Right kidney (tissue), 9 donors: ENCODE measurements at places on chromosomes 16 and 17.

DNA sequence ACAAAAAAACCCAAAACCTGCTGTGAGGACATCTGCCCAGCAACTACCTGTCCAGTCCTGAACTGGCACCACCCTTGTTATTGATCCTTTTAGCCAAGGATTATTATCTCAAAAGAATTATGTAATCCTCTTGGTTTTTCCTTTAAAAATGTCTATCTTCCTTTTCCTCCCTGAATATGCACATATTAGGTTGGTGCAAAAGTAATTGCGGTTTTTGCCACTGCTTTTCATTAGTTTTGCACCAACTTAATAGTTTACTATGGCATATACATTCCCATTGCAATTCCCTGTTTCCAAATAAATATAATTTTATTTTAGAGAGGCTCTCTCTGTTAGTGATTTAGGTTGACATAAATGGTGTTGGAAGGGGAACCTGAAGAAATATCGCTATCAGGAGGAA lies 51.3 kb downstream of the MPHOSPH6 start:
- no peak for DNase-seq

DNA sequence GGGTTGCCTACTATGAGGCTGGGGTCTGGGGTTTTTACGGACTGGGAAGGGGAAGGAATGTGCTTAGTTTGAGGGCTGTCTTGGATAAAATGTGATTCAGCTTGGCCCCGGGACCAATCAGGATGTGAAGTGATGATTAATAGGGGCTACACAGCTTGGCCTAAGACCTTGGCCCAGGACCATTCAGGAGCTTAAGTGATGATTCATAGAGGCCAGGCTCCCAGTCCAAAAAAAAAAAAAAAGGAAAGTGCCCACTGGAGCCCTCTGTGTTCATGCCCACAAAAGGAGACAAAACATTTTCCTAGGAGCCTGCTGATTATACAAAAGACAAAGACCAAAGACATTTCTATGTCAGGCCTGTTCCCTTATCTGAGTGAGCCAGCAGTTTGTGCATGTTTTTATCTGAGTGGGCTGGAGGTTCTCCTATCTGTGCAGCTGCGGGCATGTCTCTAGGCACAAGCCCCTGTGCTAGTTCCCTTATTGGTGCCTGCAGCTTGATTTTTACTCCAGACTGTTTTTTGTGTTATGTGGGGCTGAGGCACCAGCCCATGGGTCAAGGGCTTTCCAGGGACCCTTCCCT lies 898.2 kb upstream of the GOT2 start:
- no peak for DNase-seq

DNA sequence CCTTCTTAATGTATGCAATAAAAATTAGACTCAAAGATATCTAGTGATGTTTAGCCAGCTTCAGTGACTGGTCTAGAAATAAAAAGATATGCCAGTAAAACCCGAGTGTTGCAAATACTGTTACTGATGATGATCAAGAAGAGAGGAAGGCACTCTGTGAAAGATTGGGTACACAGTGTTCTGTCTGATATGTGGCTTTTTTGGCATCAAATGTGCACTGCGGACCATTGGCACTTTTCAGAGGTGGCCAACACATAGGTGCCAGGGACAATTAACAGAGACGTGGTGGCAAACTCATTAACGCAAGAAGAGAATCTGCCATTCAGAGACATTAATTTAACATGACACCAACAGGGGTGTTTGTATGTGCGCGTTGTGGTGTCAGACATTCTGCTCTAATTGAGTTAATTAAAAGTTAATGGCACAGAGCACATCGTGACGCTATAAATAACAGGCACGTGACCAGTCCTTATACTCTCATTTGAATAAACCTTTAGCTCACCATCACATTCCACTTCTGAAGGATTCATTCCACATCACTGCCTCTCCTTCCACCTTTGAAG lies 549.3 kb upstream of the HSBP1 start:
- no peak for DNase-seq

GRCh38 chr17:28712705-28713415 lies 1.2 kb upstream of the PROCA1 start:
- DNase-seq = no peak

DNA sequence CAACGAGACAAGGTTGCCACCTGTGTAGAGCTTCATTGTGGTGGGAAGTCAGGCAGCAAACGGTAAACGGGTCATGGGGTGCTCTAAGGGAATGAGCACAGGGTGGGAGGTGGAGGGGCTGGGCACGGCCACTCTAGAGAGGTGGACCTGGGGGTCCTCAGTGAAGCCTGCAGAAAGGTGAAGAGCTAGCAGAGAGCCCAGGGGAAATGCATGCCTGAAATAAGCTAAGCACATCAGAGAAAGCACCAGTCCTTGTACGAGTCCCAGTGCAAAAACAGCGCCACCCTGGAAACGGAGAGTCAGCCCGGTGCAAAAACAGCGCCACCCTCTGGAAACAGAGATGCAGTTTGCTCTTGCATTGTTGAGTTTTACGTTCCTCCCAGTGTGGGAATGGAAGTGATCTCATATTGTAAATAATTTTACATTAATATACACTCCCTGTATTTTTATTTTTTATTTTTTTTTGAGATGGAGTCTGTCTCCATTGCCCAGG lies 65.0 kb downstream of the TBC1D16 start:
- no peak for DNase-seq

- peak; percentile 52 for DNase-seq
These were observed 163.8 kb upstream of the TBX2 start for GRCh38 chr17:61235827-61236197.

- no peak for DNase-seq
These were observed 68.3 kb upstream of the BCAR1 start for GRCh38 chr16:75319513-75320411.

DNA sequence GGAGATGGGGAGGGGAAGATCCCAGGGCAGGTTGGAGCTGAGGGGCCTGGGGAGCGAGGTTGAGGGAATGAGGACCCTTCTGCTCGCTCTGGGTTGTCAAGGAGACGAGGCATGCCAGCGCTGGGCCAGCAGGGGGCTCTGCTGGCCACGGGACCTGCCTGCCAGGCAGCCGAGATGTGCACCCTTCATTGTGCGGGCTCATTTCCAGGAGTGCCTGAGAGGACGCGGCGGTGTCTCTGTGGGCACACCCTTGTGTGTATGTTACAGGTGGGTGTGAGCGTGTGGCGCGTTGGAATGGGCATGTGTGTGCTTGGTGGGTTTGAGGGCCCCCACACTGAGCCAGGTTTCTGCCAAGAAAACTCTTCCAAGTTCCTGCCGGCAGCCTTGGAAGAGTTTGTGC lies 15.9 kb downstream of the ARHGAP23 start:
- DNase-seq = peak; percentile 70

- DNase-seq = no peak
These were observed 2.0 kb downstream of the KLHL11 start for GRCh38 chr17:41863074-41863848.

DNA sequence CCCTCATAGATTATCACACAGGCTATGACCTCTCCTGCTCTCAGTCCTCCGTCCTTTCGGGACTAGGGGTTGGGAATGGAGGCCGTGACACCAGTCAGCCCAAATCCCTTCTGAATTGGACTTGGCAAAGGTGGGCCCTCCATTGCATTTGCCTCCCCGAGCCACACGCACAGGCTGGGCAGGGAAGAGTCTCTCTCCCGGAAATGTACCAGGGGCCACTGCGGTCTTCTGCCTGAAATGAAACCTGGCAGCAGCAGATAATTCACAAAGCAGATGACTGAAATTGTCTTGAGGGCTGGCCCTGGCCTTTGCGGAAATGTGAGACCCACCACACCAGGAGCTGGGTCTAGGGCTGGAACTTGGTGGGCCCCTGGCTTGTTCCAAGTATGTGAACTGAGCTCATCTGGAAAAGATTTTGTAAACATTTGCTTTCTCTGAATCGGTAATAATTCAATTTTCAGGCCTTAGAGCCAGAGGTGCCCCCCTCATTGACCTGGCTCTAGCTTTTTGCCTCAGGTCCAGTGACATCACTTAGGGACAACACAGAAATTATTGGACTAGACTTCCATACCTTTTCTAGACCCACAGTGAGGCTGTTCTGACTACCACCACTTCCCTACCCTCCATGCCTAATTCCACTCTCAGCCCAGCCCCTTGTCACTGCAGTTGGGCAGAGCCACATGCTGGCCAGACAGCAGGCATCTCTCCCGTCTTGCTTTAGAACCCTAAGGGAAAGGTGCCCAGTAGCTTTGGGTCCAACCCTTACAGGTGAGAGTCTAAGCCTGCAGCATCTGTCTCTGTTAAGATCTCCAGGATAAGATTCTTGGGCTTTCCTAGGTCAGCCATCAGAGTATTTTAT lies 75.2 kb downstream of the CCDC182 start:
- DNase-seq = no peak

- DNase-seq = no peak
These were observed 9.4 kb upstream of the GNA13 start for GRCh38 chr17:65065906-65066305.

- no peak for DNase-seq
These were observed 11.9 kb downstream of the DNAAF8 start for GRCh38 chr16:4746215-4746614.

DNA sequence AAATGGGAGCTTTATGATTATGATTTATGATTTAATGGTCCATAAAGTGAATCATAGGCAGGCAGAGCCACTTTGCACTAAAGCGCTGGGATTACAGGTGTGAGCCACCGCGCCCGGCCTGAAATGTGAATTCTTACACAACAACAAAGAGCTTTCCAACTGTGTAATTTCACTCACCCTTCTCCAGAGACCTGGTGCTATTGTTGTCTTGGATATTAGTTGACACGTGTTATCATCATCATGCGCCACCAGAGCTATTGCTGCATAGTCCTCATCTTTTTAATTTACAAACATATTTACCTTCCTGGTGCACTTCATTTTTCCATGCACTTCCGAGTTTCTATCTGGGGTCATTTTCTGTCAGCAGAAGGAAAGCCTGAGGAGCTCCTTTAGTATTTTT lies 4.8 kb upstream of the UTS2R start:
- no peak for DNase-seq

DNA sequence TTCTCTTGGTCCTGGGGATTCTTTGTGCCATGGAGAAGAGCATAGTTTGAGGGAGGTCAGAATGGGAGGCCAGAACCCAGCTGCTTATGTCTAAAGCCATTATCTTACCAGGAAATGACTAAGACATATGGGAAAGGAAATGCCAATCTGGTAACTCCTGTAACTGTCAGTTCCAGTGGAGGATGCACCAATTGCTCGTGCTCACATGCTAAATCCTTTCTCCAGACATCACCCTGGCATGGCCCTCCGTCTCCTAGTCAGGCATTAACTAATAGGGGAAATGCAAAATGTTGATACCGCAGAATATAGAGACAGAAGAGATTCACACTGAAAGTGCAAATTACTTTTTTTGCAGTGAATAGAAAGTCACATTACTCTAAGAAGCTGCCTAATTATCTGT lies 255.6 kb upstream of the HSBP1 start:
- DNase-seq = no peak

GRCh38 chr17:42312285-42313130 lies 24.2 kb downstream of the STAT5A start:
- DNase-seq = peak; percentile 83

DNA sequence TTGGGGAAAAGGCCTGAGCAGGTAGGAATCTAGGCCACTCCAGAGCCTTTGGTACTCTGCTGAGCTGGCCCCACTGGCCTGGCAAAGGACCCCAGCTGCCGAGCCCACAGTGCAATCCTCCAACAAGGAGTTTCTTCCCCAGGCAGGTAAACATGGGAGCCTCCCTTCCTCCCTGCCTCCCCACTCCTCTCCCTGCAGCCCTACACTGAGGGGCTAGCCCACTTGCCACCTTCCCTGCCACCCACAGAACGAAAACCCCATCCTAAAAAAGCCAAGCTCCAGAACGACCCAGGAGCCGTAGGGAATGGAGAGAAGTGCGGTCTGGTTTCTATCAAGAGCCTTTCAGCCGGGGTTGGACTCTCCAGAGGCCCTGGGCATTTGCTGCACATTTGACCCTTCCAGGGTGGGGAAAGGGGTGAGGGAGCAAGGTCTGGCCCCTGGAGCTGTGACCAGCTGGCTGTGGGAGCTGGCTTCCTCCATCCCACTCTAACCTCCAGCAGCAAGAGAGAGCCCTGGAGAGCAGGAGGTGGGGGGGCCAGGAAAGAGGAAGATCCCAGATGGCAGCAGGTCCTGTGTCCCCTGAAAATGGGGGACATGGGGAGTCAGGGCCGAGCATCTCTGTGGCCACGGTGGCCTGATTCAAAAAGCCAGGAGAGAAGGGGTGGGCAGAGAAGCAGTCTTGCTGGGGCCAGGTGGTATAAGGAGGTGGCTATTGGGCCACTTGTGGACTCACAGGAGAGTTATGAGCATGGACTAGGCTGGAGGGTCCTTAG lies 1.3 kb downstream of the HID1 start:
- DNase-seq = no peak

- DNase-seq = no peak
These were observed 27.5 kb upstream of the KRT17 start for GRCh38 chr17:41651625-41652460.

- no peak for DNase-seq
These were observed 74.4 kb downstream of the CCT6B start for GRCh38 chr17:34886831-34887230.

GRCh38 chr17:40014375-40014980 lies 762 bp upstream of the CSF3 start:
- DNase-seq = peak; percentile 14

GRCh38 chr16:29898135-29898803 lies 1.1 kb downstream of the SEZ6L2 start:
- DNase-seq = peak; percentile 24

GRCh38 chr17:47862621-47863440 lies 11.9 kb upstream of the SP6 start:
- no peak for DNase-seq

- DNase-seq = peak; percentile 35
These were observed 224.2 kb upstream of the IRX3 start for GRCh38 chr16:54510685-54511221.

- DNase-seq = no peak
These were observed 127.0 kb downstream of the BANP start for GRCh38 chr16:88078111-88078775.

DNA sequence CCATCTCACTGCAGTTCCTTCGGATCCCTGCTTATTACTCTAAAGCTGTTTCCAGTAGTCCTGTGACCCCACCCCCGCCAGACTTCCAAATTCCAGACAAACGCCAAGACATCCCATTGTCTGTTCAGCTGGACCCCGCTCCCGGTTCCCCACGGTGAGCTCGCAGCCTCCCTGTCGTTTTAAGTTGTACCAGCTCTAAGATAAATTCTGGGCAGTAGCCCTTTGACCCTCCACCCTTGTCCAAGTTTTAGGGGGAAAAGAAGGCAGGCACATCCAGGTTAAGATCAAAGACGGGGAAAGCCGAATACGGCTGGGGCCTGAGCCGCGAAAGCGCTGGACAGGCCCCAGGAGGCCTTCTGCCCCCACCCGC lies 589 bp downstream of the ARL6IP1 start:
- DNase-seq = no peak

- no peak for DNase-seq
These were observed 62.4 kb upstream of the TBX2 start for GRCh38 chr17:61337290-61337689.

- DNase-seq = no peak
These were observed 256.9 kb upstream of the SALL1 start for GRCh38 chr16:51407921-51408320.
